ENCODE measurements at places on chromosomes 12 and 14.

- no peak for DNase-seq
Measured at GRCh38 chr12:25775968-25776367, 182.5 kb upstream of the RASSF8 start.

DNA sequence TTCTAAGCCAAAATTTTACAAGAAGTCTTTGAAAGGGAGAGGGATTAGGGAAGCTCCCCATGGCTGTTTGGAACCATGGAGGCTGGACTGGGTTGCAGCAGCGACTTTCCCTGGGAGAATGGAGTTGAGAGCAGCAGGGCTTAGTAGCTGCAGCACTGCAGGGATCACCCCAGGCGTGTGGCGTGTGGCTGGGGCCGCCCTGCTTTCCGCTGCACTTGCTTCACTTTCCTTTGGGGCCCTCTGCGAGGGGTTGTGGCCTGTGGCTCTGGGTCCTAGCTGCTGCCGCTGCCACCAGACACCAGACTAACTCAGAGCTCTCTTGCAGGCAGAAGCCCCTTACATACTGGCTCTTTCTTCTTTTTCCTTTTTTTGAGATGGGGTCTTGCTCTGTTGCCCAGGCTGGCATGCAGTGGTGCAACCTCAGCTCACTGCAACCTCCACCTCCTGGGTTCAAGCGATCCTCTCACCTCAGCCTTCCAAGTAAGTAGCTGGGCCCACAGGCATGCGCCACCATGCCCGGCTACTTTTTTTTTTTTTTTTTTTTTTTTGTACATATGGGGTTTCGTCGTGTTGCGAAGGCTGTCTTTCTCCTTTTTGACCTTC is 25.4 kb downstream of the CCDC62 start:
- no peak for DNase-seq

DNA sequence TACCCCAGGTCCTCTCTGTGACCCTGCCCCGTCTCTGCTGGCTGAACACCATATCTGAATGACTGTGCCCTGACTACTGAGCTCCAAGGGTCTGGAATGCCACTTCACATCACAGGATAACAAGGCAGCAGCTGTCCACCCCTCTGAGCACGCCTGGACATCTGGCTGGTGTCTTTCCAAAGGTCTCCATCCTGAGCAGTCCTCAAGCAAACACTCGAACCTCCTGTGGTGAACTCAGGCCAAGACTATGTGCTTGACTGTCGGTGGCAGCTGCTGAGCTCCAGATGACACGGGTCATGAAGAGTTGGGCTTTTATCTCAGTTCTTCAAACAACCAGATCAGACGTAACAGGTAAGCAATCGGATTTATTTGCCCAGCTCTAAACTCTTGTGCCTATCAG is 117.2 kb upstream of the BCL2L14 start:
- DNase-seq, result no peak

DNA sequence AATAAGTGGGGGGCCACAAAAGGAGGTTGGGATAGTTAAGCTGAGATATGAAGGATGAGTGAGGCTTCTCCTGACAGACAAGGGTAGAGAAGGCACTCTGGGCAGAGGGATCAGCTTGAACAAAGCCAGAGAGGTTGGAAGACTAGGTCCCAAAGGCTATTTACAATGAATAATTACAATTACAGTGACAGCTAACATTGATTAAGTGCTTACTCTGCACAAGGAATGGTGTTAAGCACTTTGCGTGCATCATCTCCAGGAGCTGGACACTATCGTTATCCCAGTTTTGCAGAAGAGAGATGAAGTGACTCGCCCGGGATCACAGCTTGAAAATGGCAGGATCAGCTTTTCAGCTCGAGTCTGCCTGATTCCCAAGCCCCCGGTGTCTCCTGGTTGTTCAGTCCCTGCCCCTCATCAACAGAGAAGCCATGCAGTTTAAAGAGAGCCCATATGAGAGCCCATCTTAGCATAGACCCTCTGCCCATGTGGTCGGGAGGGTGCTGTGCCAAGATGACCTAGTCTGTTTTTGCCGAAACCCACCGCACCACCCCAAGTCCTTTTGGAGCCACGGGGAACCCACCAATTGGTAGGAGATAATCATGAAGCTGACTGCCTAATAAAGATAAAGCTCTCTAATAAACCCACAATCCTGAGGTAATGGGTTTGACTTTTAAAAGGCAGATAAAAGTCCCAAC is 89.9 kb upstream of the HSPB8 start:
- no peak for DNase-seq

GRCh38 chr12:131166717-131167116 is 213.0 kb downstream of the ADGRD1 start:
- no peak for DNase-seq

DNA sequence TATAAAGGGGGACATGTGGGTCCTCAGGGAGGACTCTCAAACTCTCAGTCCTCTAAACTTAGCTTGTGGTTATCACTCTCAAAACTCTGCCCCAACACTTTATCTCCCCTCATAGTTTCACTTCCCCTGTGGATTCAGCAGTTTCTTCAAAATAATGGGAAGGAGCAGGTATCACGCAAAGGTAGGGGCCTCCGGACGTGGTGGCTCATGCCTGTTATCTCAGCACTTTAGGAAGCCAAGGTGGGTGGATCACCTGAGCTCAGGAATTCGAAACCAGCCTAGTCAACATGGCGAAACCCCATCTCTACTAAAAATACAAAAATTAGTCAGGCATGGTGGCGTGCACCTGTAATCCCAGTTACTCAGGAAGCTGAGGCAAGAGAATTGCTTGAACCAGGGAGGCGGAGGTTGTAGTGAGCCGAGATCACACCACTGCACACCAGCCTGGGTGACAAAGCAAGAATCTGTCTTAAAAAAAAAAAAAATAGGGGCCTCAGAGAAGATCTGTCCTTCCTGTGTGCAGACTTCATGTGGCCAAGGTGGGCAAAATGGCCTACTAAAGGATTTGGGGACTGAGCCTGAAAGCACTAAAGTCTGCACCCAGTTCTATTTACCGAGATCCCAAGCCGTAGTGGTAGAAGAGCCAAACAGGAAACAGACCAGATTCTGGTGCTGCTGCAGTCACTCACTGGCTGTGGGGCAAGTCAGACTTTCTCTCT is 6.4 kb downstream of the ITGB7 start:
- DNase-seq, result no peak

DNA sequence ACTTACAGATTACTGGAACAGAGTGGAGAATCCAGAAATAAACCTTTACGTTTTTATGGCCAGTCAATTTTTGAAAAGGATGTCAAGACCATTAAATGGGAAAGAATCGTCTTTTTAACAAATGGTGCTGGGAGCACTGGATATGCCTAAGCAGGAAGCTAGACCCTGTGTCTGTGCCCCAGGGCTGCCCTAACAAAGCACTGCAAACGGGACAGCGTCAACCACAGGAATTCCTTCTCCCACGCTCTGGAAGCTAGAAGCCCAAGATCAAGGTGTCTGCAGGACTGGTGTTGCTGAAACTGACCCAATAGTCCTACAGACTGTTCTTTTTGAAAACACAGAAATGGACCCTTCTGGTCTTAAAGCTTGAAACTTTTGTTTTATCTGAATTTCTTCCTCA is 9.3 kb upstream of the TMEM121 start:
- DNase-seq, result no peak

DNA sequence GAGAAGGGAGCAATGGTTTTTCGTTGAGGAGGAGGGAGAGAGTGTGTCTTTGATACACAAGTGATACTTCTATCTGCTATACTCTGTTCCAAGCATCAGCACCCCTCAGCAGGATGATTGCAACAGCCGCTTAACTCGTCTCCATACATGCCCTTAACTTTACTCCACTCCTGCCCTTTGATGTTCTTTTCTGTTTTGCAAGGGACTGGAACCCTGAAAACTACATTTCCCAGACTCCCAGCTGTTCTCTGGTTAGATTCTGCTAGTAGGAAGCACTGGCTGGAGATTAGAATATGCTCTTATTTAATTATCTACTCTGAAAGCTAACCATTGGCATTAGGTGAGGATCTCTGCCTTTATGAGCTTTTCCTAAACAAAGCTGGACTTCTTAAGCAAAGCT is 23.5 kb upstream of the CRADD start:
- DNase-seq, result peak; percentile 42

GRCh38 chr14:41285186-41285748 is 321.4 kb upstream of the LRFN5 start:
- DNase-seq, result peak; percentile 74

DNA sequence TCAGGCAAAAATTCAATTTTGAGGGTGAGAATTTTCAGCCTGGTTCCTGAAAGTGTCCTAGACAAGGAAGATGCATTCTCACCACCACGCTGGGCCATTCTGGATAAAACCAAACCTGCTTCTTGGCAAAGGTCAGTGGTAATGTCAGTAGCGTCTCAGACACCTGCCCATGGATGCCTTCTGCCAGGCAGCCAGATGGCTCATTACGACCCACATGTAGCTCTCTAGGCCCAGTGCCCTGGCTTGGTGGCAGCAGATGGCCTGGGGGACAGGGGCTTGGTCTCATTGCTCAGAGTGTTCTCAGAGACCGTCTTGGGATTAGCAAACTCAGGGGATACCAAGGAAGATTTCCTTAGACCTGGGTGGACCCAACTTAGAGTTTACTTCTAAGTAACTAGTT is 105.1 kb downstream of the ARF6 start:
- peak; percentile 53 for DNase-seq

- peak; percentile 91 for DNase-seq
Measured at GRCh38 chr12:56078931-56079722, 838 bp upstream of the ERBB3 start.

DNA sequence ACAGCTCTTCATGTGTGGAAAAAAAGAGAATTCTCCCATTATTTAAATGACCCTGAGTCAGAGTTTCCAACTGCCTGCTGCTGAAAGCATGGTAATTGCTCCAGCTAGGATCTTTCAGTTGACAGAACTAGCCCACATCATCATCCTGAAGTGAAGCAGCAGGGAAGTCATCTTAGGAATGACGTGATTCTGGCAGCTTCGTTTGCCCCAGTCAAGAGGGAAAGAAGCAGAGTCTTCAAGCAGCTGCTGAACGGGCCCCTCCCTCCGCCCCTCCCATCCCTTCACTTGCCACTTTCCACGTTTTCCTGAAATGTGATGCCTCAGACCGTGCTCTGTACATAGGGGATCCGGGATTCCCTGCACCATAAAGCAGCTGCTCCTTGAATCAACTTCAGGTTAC is 455.0 kb upstream of the TMEM132C start:
- DNase-seq, result no peak

GRCh38 chr12:71865166-71865713 is 25.7 kb downstream of the TBC1D15 start:
- peak; percentile 78 for DNase-seq

DNA sequence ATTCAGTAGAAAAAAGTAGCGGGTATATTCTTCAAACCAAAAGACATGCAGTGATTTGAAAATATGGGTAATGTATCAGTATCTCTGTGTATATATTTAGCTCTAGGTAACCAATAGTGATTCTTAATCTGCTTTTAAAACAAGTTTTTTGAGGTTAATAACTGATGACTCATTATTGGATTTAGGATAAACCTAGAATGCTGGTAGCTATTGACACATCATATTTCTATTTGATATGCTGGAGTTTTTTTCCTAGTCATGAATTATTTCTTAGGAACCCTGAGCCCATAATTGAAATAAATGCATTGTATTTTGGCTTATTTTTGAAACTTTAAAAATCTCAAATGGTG is 15.5 kb downstream of the ARF6 start:
- no peak for DNase-seq

DNA sequence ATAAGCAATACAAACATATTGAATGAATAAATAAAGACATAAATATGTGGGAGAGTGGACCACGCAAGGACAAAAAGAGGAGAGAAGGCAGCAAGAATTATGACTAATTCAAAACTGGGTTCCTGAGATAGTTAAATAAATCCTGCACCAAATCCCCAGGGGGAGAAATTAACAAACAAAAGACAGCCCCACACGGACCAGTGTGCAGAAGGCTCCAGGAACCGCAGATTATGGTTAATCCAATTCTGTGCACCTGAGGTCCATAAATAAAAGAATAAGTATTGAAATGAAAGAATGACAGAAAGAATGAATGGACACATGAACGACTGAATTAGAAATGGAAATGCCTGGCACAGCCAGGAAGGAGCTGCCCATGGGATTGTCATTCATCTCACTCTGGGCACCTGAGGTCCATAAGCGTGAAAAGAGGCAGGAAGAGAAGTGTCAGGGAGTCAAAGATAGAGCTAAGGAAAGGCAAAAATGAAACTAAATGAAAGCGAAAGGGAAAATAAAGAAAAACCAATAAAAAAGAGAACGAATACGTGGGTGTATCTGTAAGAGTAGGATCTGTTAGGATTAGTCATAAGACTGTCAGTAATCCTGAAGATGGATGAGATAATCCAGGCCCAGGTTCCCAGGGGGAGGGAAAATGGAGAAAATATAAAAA is 23.3 kb downstream of the MEG3 start:
- DNase-seq, result peak; percentile 79

- no peak for DNase-seq
Measured at GRCh38 chr14:103000291-103000921, 56.9 kb downstream of the CDC42BPB start.

- no peak for DNase-seq
Measured at GRCh38 chr12:93314177-93314497, 63.6 kb upstream of the NUDT4 start.

GRCh38 chr12:87280356-87280755 is 748.8 kb downstream of the C12orf50 start:
- no peak for DNase-seq

DNA sequence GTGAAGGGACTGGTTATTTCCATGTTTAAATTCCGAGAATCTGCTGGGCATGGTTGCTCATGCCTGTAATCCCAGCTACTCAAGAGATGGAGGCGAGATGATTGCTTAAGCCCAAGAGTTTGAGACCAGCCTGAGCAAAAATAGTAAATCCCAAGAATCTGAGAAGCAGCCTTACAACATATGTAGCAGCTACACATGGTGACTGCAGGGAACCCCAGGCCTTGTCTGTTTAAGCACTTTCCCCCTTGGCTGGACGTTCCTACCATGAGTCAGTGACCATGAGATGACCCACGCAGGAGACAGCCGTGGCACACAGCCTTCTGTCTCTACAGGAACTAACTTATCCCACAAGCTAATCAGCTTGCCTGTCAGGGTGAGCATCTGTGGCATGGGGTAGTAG is 5.5 kb upstream of the SLC24A4 start:
- DNase-seq, result no peak

DNA sequence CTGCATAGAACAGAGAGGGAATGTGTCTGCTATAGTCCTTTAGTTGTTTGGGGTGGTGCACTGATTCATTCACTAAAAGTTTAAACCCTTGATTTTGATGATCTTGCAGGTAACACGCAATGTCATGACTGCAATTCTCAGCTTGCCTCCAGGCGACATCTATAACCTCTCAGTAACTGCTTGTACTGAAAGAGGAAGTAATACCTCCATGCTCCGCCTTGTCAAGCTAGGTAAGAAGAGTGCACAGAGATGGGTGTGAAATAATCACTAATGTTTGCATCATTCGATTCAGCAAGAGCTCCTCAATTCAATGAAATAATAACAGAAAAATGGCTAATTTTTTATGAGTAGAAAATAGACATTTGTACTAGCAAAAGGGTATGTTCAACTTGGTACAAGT is 203.7 kb downstream of the PTPRO start:
- DNase-seq, result no peak

- DNase-seq, result peak; percentile 52
Measured at GRCh38 chr12:59823567-59823966, 227.7 kb downstream of the SLC16A7 start.
